Hematopoietic multipotent progenitor cell treated with erythropoietin and hydrocortisone succinate and interleukin-3 and kit ligand, for 4 days (in vitro differentiated cells): ENCODE measurements at places on chromosomes 13 and 19.

DNA sequence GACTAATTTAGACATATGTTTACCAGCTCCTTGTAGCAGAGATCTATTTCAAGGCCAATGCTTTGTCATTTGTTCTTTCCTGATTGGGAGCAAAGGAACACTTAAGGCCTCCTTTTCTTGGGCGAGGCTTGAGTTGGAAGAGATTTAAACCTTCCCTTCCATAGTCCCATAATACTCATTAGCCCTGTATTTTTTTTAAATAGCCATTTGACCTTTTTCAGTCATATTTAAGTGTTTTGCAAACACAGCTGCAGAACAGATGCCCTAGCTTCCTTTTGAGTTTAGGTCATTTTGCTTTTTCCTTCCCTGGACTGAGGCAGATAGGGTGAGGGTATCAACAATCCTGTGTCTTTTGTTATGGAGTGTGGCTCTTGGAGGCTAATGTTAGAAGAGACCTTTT, 198.3 kb downstream of the NBEA start:
- no peak for DNase-seq

DNA sequence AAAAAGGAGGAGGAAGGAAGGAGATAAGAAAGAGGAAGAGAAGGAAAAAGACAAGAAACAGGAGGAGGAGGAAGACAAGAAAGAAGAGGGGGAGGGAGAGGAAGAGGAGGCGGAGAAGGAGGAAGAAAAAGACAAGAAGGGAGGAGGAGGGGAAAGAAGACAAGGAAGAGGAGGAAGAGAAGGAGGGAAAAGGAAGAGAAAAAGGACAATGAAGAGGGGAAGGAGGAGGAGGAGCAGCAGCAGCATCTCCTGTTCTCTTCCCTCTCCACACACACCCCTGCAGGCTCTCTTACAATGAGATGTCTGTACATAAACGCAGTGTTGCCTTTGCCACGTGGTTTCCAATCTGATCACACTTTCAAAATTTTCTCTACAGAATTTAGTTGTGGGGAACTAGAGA, 66.6 kb downstream of the RUBCNL start:
- no peak for DNase-seq

DNA sequence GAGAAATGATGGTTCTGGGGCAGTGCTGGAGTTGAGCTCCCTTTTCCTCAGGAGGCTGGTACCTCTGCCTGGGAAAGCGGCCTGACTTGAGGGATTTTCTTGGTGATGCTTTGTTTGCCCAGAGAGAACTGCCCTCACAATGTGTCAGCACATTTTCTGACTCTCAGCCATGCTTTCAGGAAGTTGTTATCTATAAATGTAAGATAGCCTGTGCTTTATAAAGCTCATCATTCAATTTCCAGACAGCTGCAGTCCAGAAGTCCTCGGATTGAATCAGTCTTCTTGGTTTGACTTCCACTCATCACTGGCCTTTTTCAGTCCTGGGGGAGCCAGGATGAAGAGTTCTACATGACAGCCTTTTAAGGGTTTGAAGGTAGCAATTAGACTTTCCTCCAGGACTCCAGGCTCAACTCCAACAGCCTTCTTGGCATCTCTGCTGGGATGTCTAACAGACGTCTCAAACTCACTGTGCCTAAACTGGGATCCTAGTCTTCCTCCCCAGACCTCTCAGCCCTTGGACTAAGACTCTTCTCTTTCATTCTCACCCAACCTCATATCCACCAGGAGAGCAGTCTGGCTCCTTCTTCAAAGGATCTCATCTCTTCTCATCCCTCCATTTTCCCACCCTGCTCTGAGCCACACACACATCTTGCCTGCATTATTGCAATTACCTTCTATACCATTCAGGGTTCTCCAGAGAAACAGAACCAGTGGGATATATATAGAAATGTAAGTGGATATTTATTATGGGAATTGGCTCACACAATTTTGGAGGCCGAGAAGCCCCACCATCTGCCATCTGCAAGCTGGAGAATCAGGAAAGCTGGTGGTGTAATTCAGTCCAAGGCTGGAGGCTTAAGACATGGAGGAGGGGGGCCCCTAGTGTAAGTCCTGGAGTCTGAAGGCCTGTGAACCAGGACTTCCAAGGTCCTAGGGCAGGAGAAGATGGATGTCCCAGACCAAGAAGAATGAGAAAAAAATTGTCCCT, 13.1 kb downstream of the ERICH6B start:
- DNase-seq = peak; percentile 48

DNA sequence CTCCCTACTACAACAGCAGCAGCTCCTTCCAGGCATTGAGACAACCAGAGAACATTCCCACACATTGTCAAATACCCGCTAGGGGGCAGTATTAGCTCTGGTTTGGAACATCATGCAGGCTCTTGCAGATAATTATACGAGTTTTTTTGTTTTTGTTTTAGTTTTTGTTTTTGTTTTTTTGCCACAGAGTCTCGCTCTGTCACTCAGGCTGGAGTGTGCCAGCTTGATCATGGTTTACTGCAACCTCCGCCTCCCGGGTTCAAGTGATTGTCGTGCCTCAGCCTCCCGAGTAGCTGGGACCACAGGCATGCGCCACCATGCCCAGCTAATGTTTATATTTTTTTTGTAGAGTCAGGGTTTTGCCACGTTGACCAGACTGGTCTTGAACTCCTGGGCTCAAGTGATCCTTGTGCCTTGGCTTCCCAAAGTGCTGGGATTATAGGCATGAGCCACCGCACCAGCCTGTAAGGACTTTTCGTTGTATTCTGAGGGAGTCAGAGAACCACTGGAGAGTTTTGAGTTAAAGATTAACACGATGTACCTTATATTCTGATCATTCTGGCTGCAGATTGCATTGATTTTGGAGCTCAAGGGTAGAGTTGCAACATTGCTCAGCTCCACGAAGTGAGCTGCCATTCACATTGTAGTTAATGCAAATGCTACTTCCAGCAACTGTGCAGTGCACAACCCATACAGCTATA, 41.7 kb upstream of the CEACAM20 start:
- peak; percentile 89 for DNase-seq

- DNase-seq = no peak
Observed at GRCh38 chr13:76542176-76542575, 344.0 kb downstream of the KCTD12 start.

GRCh38 chr19:48290401-48290770, 20.5 kb downstream of the ZNF114 start:
- no peak for DNase-seq

GRCh38 chr19:47658431-47659348, 49.8 kb downstream of the BICRA start:
- DNase-seq = no peak

DNA sequence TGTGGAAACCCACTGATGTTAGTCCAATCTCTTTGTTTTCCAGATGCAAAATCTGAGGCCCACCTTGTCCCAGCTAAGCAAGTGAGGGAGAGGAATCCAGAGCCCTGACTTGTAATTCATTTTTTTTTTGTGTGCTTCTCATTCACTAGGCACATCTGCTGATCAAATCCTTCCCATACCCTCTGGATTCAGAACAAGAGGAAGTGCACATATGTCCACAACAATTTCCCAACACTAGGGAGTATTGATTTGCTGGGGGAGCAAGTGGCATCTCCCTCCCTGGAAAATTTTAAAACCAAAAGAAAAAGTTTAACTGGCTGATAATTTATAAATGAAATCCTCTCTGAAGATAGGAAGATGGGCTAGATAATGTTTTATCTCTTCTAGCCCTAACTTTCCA, 94.6 kb upstream of the RFC3 start:
- no peak for DNase-seq

- no peak for DNase-seq
Observed at GRCh38 chr19:1668486-1669270, 16.3 kb upstream of the TCF3 start.

DNA sequence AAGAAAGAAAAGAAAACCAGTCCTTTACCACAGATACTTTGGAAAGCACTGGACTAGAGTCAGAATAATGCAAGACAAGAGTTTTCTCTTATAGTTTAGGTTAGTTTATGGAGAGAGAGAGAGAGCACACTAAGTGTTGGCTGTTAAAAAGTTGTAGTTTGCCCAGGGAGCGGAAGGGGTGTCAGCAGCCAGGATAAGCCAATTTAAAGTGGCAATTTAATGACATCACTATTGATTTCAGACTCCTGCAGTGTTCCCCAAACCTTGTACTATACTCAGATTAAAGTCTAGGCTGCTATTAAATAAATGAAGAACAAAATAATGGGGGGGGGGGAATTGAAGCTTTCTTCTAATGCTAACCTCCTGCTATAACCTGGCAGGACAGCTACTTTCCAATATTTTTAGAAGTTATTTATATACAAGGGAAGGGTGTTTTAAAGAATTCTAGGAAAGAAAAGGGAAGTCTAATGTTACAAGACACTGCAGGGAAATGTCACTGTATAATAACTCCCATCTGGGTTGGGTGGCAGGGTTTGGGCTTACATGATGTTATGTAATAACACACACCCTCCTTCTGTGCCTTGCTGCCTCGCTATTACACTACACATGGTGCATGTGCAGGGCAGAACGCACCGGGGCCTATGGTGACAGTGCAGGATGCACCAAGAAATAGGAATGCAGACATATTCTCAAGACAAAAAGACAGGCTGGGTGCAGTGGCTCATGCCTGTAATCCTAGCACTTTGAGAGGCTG, 19.9 kb downstream of the TPT1 start:
- peak; percentile 76 for DNase-seq

DNA sequence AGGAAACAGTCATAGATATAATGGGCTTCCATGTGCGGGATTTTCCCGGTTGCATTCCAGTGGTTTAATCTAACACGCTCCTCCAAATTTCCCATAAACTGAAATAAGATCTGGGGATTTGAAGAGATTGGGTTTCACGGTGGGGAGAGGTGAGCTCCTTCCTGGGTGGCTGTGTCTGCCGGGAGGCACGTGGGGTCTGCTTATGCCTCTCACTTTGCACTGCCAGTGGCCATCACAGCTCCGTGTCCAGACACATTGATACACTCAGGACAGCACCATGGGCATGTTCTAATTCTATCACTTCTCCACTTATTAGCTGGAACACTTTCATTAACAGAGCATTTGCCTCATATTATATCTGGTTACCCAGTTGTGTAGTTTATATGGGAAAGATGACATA, 73.4 kb downstream of the SOX1 start:
- DNase-seq = no peak

- peak; percentile 72 for DNase-seq
Observed at GRCh38 chr13:45737571-45738017, 35.5 kb downstream of the CBY2 start.

GRCh38 chr13:52945348-52945747, 83.3 kb upstream of the OLFM4 start:
- DNase-seq = no peak

- no peak for DNase-seq
Observed at GRCh38 chr13:101238555-101238954, 177.8 kb downstream of the NALCN start.

GRCh38 chr19:17775991-17776803, 18.7 kb upstream of the B3GNT3 start:
- no peak for DNase-seq

DNA sequence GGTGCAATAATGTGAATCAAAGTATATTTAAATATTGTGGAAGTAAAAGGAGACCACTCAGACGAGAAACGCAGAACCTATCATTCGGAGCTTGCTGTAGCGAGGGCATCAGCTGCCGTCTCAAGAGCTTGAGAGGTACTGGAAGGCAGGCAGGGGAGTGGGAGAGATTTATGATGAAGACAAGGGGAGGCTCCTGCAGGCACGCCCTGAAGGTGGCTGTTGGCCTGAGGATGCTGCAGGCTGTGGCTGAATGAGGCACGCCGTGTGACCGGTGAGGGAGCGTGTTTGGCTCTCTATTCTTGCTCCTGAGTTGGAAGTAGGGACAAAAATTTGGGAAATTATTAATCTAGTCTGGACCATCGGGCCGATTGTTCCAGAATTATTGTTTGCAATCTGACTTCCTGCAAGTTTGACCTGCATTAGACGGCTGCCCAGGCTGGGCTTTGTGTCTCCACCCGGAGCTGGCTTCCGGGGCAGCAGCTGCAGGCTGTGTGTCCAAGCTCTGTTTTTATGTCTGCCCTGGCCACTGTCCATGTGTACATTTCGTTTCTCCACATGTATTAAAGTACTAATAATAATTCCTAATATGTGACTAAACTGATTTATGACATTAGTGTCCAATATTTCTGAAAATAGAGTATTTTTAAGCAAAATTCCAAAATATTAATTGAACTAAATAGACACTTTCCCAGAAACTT, 91.1 kb upstream of the ANKRD10 start:
- no peak for DNase-seq

- no peak for DNase-seq
Observed at GRCh38 chr19:582497-583197, 7.0 kb upstream of the HCN2 start.

DNA sequence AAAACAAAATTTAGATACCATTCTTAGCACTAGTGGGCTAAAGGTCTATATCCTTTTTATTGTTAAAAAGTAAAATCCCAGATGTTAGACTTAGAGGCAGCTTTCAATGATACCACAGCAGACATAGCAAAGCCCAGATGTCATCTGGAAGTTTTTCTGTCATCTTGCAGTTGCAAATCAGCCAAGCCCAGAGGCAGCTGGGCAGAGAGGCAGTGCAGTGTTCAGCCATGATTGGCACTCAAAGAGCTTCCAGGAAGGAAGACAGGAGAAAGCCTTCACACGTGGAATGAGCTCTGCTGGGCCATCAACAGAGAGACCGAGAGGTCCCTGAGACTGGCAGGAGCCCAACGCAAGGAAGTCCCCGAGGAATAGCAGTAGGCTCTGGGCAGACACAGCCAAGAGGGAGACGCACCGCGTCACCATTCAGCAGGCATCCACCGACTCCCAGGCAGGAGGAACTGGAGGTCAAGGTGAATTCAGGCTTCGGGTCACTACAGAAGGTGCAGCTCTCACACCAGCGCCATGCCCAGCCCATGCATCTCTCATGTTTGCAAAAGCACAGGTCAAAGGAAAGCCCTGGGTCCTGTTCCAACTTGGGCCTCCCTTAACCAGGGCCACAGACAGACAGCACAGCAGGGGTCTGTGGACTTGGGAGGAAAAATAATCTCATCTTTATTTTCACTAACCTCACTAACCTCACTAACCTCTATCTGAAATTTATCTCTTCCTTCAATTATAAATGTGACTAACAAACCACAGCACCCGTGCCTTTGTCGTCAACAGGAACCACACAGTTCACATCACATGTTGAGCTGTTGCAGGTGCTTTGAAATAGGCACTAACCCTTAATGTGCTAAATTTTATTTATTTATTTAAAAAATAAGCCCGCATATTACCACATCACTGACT, 54.9 kb downstream of the TUBGCP3 start:
- DNase-seq = peak; percentile 75

GRCh38 chr13:99432609-99433542, 68.4 kb upstream of the TM9SF2 start:
- DNase-seq = peak; percentile 46

GRCh38 chr13:94263038-94263437, 216.4 kb downstream of the DCT start:
- DNase-seq = no peak

DNA sequence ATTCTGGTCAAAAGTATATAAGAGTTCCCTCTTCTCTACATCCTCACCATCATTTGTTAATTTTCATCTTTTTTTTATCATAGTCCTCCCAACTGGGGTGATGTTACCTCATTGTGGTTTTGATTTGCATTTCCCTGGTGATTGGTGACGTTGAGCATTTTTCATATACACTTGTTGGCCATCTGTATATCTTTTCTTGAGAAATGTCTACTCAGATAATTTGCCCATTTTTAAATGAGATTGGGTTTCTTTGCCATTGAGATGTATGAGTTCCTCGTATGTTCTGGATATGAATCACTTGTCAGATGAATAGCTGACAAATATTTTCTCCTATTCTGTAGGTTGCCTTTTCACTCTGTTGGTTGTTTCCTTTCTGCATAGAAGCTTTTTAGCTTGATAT, 2.4 kb downstream of the CD33 start:
- DNase-seq = peak; percentile 54
